NCI-H1105 (cell line): ENCODE measurements at places on chromosomes 7 and 10.

- DNase-seq, result no peak
These were observed 29.2 kb downstream of the ANXA8 start for GRCh38 chr10:47454780-47455058.

DNA sequence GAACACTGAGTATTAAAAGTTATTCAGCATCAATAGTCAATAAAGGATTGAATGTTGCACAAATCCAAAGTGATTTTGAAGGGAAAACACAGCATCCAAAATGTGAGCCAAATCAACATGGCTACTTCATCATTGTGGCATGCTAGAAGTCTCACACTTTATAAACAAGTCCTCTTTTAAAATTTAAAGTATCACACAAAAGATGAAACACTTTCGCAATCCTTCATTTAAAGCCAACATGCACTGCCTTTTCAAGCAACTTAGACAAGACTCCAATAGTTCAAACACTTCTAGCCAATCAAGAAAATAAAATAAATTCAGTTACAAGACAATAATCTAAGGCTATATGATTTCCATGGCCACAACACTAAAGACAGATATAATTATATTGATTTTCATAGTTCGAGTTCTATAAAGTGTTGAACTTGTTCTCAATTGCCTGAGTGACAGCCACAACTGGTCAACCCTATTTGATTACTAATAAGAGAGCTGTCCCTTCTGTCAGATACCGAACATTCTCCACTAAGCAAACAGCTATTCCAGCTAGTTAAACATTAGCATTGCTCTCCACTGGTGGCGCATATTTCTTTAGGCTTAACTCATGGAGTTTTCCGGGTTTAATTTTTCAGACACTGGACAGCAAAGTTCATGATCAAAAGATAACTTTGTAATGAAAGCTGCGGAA, 8.3 kb downstream of the EBF3 start:
- DNase-seq, result no peak

- no peak for DNase-seq
These were observed 167.7 kb downstream of the DGKB start for GRCh38 chr7:14734839-14735321.

DNA sequence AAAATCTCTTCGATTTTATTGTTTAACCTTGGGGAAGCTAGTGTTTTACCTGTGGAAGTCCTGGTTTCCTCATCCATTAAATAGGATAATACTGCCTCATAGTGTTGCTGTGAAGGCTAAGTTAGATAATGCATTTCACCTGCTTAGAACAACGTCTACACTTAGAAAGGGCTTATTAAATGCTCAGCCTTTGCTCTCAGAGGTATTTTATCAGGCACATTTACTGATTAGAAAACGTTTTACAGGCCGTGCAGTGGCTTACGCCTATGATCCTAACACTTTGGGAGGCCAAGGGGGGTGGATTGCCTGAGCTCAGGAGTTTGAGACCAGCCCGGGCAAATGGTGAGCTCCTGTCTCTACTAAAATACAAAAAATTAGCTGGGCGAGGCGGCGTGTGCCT, 144.4 kb downstream of the INSYN2A start:
- no peak for DNase-seq

GRCh38 chr7:106023369-106024322, 60.6 kb downstream of the CDHR3 start:
- DNase-seq, result no peak

DNA sequence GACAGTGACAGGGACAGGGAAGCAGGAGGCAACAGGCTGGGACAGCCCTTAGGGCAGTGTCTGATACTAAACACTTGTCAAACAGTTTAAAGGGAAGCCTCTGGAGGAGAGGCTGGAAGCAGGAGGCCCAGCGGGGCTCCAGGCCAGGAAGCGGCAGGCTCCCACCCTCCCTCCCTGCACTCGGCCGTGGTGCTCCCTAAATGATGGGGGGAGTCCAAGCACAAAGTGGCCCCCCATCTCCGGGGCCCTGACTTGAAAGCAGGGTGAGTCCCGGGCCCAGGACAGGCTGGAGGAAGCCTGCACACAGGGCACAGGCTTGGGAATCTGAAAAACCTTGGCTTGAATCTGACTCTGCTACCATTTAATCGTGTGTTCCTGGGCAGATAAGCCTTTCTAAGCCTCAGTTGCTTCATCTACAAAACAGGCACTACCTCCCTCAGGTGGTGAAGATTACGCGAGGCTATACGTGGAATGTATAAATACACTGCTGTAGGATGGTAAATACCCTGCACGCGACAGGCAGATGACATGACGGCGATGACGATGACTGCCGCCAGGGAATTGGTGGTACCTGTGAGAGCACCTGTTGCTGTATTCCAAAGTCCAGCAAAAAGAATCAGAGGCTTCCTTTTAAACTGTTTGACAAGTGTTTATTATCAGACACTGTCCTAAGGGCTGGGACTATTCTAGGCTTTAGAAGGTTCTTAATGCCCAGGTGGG, 34.1 kb downstream of the GBX1 start:
- DNase-seq, result no peak

DNA sequence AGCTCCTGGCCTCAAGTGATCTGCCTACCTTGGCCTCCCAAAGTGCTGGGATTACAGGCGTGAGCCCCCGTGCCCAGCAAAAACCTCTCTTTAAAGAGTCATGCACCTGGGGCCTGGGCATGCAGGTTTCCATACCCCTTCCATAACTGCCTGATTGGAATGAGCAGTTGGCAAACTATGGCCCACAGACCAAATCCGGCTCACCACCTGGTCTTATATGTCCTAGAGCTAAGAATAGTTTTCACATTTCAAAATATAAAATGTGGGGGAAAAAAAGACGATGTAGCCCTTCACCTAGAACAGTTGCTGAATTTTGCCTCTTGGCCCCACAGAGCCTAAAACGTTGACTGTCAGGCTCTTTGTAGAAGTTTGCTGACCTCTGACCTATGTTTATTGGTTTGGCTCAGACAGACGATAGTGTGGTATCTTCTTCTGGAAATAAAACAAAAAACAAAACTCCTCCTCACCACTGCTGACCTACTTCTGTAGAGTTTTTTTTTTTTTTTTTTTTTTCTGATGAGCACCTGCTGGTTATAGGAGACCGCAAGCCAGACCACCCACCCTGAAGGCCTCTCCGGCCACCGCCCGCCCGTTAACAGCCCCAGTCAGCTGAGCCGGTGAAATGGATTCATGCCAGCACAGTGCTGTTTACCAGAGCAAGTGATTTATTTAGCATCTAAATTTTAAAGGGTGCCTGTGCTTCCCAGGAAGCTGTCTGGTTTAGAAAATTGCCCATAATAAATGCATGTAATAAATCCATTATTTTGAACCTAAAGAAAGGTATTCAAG, 33.5 kb upstream of the SFRP5 start:
- no peak for DNase-seq

DNA sequence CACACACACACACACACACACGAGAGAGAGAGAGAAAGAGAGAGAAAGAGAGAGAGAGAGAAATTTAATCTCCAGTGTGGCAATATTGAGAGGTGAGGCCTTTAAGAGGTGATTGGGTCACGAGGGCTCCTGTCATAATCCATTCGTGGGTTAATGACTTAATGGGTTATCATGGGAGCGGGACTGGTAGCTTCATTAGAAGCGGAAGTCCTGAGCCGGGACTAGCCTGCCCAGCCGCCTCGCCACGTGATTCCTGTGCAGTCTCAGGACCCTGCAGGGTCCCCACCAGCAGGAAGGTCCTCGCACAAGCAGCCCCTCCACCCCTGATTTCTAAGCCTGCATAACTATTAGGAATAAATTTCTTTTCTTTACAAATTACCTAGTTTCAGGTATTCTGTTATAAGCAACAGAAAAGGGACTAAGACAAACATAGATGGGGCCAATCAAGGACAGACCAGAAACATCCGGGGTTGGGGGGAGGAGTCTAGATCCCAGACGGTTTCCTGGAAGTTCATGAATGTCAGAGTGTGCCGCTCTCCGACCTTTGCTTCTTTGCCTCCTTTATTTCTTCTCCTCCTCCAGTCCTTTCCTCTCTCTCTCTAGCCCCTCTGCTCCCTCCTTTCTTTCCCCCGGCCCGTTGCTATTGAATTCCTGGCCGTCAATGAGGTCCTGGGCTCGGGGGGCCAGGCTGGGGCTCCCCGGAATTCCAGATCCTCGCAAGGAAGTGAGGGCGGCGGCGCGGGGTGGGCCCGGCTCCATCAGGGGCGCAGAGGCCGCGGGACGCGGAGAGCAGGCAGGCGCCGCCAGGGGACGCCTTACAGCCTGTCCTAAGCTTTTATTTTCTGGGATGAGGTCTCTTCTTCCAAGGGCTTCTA, 146.8 kb downstream of the CYP26A1 start:
- no peak for DNase-seq

GRCh38 chr7:136167991-136168390, 190.8 kb upstream of the MTPN start:
- DNase-seq, result no peak

DNA sequence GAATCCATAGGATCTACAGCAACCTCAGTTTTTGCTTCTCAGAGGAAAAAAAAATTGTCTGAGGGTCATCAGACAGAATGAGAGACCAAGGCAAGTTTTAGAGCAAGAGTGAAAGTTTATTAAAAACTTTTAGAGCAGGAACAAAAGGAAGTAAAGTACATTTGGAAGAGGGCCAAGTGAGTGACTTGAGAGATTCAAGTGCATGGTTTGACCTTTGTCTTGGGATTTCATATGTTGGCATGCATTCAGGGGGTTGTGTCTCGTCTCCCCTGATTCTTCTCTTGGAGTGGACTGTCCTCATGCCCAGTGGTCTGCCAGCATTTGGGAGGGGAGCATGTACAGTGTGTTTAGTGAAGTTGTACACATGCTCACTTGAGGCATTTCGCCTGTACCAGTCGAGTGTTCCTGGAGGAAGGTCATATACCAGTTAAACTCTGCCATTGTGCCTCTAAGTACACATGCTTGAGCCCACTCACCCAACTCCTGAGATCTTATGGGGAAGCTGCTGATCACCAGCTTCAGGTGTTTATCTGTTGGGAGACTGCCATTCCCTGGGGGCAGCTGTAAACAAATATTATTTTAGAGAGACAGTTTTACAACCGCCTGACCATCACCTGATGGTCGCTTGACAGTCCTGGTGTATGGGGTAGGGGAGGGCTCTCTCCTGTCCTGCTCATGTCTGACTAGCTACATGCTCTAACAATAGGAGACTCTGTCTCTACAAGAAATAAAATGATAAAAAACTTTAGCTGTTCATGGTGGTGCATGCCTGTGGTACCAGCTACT, 109.4 kb downstream of the EEPD1 start:
- DNase-seq, result no peak

- no peak for DNase-seq
These were observed 175.8 kb upstream of the SORCS1 start for GRCh38 chr10:107340326-107340725.

GRCh38 chr7:91239171-91239604, 25.0 kb upstream of the FZD1 start:
- DNase-seq, result no peak

DNA sequence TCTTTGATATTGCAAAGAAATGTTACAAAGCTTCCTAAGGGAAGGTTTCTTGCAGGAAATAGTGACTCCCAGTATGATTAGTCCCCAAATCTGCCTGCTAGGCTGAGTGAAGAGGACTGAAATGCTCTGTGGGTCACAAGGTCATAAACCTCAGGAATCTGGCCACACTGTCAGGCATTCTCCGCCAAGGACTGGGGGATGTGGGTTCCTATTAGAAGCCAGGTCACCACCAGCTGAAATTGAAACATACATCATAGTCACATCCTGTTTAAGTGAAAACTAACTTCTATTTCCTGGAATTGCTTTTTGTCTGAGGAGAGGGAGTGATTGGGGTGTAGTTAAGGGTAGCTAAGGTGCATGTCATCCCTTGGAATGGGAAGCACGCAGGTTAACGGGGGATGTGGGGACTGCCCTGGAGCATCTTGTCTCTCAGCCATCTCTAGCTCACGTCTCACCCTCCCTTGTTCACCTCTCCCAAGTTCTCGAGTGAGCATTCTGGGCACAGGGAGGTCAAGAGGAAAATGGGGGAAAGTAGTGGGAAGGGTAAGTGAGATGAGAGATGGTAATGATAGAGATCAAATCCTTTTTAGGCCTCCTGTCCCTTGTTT, 12.0 kb upstream of the GSAP start:
- no peak for DNase-seq
